ENCODE measurements at places on chromosomes 1 and 21. TPM values are rescaled to one million over a fixed set of nuclear protein-coding genes. Genes with fewer than 3 reads are reported as not detected.

APP gene
- 18.7 TPM for total RNA-seq

GRCh38 chr1:235583511-235584001, 66.0 kb downstream of the GNG4 start:
- DNase-seq: no peak

DNA sequence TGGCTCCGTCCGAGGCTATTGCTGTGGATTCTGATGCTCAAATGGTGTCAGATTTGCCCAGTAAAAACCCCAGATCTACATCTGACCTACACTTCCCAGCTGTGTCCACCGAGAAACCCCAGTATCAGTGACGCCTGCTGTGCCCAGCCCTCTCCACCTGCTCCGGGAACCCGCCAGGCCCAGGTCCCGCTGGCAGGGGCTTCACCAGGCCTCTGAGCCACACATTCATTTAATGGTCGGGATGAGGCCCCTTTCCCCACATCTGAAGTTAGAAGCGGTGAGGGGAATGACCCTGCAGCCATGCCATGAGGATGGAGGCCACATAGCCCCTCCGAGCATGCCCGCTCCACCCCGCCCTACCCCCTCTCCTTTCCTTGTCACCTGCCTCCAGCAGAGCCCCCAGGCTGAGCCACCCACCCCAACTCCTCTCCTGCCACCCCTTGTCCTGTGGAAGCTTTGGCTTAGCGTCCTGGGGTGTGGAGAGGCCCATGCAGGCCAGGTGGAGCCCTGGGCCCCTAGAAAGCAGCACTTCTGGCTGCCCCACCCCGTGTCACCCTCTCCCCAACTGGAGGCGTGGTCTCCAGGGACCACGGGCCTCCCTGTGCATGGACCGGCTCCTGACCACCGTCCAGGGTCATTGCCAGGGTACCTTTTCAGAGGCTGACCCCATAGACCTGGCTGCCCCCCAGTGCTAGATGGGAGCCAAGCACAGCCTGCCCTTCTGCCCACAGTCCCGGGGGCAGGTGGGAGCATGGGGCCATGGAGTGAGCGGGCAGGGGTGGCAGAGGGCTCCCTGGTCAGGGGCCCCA, 8.0 kb downstream of the TNFRSF14 start:
- no peak for DNase-seq

DNA sequence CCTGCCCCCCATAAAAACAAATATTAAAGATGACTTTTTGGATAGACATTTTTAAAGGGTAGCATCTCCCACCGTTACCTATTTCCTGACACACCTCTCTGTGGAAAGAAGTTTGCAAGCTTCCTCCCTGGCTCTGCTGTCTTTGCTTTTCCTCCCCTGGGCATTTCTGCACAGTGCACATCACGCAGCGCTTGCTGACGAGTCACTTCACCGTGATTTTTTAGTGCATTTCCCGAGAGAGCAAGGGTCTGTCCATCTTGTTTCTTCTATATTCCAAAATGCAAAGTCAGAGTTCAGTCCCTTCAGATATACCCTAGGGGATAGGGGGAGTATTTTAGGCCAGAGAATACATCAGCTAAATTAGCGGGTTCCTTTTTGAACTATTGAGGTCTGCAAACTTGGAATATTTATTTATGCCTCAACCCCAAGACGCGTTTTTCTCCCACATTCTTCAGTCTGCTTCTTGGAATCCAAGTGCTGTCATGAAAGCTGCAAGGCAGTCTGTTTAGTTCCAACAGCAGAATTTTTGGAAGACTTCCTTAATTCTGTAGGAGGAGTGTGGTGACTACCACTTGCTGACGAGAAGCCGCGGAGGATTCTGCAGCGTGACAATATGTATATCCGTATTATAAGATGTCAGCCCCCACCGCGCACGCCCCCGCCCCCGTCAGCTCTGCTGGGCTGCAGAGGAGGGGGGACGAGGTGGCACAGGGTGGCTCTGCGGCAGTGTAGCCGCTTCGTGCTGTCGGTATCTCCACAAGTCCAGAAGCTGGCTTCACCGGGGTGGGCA, 22.4 kb downstream of the SMYD2 start:
- no peak for DNase-seq

- no peak for DNase-seq
These were observed 12.9 kb downstream of the DDX20 start for GRCh38 chr1:111768625-111769024.

DNA sequence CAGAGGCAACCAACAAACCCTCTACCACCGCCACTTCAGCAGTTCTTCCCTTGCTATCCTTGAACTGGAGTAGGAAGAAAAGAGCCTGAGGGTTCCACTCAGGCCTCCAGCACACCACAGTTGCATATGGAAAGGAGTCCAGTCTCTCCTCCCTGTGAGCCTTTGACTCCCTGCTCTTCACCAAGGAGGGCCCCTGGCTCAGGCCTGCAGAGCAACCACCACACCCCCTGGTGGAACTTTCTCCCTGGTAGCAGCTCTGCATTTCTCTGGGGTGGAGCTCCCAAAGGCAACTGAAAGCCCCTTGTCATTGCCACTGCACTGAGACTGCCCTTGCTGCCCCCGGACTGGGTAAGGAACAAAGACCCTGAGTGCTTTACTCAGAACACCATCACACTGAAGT, 1021.5 kb upstream of the ADGRL2 start:
- no peak for DNase-seq

DNA sequence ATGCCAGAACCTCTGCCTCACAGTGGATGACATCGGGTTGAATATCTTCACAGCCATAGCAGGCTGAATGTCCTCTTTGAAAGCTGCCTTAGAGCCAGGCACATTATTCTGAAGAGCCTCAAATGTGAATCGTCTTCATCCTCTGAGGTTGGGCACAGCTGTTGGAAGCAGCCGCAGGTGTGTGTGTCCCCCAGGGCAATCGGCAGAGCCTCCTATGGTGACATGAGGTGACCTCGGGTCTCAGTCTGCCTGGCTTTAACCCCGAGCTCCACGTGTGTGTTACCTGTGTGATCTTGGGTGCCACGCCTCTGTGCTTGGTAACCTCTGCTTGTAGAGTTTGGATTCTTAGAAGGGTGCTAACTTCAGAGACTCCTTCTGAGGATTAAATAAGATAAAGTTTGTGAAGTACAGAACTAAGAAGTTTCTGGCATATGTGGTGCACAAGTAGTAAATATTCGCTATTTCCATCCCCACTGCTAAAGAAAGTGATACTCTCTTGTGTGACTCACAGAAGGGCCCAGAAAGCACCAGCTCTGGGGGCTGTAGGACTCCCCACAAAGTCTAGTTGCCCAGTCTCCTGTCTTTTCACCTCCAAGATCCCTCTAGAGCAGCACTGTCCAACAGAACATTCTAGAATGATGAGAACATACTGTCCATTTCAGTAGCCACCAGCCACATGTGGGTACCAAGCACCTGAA, 500.9 kb downstream of the NPHP4 start:
- DNase-seq: no peak

- no peak for DNase-seq
These were observed 488.5 kb upstream of the RUNX1 start for GRCh38 chr21:35537604-35538003.
